ENCODE measurements at places on chromosomes 5 and 9.
A peak's percentile ranks its signal among the peaks of the same experiment; 100 is the strongest.

GRCh38 chr5:151042453-151043093, 22.2 kb downstream of the GPX3 start:
- no peak for DNase-seq

DNA sequence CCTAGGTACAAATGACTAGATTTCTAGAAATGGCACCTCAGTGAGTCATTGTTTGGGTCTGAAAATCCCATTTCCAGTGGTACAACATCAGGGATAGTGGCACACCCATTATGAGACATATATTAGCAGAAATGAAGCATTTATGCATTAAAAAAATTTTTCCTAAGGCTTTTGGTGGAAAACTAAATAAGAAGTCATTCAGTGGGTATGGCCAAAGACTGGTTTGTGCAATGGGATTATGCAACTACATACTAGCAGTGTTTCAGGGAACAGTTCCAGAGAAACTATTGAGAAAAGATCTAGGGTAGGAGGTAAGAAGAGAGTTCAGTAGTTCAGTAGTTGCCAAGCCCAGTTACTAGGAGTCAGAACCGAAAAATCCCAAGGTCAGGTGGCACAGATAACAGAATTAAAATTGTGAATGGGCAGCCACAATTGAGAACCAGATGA, 106.5 kb upstream of the HAPLN1 start:
- no peak for DNase-seq

- DNase-seq: peak; percentile 6
These were observed 370.6 kb downstream of the NTRK2 start for GRCh38 chr9:85040146-85040545.

- DNase-seq: peak; percentile 79
These were observed 222.8 kb downstream of the HSPA4 start for GRCh38 chr5:133274597-133274935.

- no peak for DNase-seq
These were observed 56.1 kb downstream of the MEF2C start for GRCh38 chr5:88826646-88827585.

- DNase-seq: no peak
These were observed 50.4 kb downstream of the PPIC start for GRCh38 chr5:122985954-122986721.

GRCh38 chr5:98796197-98796972, 22.9 kb downstream of the RGMB start:
- DNase-seq: peak; percentile 68

- no peak for DNase-seq
These were observed 24.0 kb upstream of the ADAM19 start for GRCh38 chr5:157599565-157599964.

GRCh38 chr5:89471541-89471940, 588.6 kb upstream of the MEF2C start:
- DNase-seq: no peak

GRCh38 chr5:54249210-54250028, 61.0 kb downstream of the ARL15 start:
- no peak for DNase-seq

DNA sequence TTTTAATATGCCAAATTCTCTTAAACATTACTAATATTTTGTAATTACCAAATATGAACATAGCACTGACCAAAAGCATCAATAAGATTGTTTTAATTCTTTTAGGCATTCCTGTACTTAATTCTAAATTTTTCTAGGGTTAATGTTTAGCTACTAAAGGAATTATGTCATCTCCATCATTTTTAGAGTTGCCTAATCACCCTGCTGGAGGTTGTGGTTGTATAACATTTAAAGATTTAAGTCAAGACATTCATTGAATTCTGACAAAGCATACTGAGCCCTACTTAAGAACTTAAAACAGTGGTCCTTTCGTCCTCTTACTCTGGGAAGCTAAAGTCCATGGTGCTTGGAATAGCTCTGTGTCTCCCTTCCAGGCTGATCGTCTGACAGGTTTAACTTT, 28.1 kb upstream of the DAB2 start:
- no peak for DNase-seq

DNA sequence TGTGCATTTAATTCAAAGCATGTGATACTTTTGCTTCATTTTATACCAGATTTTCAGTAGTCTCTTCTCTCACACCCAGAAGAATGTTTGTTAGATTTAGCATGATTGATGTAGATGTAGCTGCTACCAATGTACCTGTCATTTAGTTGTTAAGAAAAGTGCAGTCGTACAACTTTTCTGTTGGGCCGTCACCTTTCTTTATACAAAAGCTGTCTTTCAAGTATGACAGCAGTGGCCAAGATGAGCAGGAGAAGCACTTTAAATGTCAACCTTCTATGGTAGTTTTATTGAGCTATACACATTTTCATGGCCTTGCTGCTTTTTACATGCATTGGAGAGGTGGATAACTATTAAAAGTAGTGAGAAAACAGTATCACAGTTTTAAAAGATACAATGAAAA, 77.7 kb upstream of the PTPRD start:
- no peak for DNase-seq

GRCh38 chr5:174624733-174625522, 99.5 kb upstream of the MSX2 start:
- DNase-seq: no peak

DNA sequence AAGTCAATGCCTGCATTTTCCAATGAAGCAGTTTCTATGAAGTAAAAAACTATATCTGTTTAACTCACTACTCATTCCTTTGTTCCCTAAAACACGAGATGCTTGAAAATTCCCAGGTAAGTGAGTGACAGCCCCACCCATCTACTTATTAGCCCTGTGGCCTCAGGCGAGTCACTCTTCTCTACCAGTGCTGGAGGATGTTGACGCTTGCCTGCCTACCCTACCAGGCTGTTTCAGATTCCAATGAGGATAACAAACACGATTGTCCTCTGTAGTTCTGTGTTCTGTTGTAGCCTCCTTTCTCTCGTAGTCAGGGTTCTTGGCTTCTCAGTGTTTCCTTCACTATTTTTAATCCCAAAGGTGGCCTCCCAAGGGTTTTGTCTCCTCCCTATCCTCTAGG, 388.8 kb downstream of the KDM4C start:
- peak; percentile 16 for DNase-seq
